ENCODE measurements at places on chromosomes 4 and X.

DNA sequence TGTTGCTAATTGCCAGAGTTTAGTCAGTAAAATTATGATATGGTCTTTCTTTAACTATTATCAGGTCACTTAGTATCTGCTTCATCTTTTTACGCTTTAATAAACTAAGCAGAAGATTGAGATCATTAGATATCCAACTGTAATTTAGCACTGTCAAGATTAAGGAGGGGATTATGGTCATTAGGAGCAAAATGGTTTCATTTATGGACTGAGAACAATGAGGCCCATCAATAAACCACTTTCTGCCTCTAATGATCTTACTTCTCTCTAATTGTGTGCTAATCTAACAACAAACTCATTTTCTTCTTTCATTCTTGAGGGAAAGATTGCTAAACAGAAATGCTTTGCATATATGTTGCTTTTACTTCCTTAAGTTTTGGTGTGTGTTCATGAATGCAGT is 340.4 kb downstream of the RPA4 start:
- DNase-seq = peak; percentile 17

GRCh38 chrX:69124108-69124507 is 41.1 kb downstream of the PJA1 start:
- DNase-seq = no peak

- peak; percentile 23 for DNase-seq
These were observed 163.6 kb downstream of the ZNF674 start for GRCh38 chrX:46381630-46382029.

- DNase-seq = no peak
These were observed 7.7 kb downstream of the P2RY8 start for GRCh38 chrX:1529328-1529727.

DNA sequence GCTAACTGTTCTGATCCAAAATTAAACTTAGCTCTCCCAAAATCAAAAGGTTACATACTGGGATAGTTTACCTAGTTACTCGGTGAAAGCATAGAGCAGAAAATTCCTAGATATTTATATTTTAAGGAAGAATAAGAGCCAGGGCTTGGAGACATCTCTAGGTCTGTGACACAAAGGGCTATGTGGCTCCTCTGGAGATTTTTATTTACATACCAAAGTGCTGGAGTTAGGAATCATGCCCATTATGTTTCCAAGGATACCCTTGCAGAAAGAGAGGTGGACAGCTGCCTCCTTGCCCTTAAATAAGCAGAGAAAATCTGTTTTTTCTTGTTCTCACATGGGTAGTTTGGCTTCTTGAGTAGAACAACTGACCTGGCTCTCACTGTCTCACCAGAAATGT is 9.0 kb downstream of the COX7B2 start:
- DNase-seq = no peak

DNA sequence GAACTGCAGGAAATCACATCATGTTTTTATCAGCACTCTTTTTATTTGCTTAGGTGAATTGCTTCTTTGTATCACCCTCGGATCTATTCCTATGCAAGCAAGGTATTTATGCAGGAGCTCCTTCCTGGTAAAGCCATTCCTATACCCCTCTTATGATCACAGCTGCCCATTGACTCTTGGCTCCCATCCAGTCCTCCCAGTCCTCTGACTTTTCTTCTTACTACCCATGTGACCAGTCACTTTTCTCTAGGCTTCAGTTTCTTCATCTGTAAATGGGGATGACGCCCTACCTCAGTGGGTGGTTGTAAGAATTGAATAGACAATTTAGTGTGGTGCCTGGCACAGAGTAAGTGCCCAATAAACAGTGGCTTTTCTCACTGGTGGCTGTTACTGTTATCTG is 144.9 kb downstream of the FHIP1A start:
- no peak for DNase-seq

GRCh38 chr4:111064342-111064993 is 441.6 kb upstream of the PITX2 start:
- no peak for DNase-seq

DNA sequence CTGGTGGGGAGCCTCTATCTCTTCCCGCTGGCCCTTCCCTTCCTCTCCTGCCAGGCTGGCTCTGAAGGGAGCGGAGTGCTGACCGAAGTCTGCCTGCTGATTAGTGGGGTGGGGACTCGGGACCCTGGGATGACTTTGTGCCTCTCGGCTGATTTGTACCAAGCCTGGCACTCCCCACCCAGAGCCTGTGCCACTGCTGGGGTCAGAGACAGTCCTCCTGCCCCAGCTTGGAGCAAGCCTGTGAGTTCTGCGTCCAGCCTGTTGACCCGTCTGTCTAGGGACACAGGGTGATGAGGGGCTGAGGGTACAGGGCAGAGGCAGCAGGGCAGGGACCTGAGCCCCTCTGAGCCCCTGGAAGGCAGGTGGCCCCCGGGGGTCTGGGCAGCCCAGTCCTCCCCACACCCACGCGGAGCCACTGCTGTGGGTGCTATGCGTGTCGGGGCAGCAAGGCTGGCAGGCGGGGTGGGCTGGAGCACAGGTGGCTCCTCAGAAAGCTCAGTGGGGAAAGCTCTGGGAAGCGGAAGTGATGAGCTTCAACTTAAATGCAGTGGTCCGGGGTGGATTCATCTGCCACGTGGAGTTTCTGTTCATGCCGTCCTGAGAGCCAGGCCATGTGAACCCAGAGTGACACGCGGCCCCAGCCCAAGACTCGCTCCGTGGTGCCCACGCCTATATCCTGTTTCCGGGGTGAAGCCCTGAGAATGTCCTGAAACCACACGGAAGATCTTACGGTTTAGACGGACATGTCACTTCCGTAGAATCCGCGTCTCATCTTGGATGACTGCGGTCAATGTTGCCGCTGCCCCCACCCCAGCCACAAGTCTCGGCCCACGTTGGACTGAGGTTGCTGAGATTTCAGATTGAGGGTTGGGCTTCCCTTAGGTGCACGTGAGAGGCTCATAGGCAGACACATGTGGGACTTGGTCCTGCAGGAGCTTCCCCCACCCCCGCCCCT is 21.1 kb upstream of the UVSSA start:
- no peak for DNase-seq

- DNase-seq = no peak
These were observed 33.5 kb upstream of the SLITRK4 start for GRCh38 chrX:143669395-143669794.

GRCh38 chrX:40524423-40524822 is 56.3 kb upstream of the ATP6AP2 start:
- no peak for DNase-seq

DNA sequence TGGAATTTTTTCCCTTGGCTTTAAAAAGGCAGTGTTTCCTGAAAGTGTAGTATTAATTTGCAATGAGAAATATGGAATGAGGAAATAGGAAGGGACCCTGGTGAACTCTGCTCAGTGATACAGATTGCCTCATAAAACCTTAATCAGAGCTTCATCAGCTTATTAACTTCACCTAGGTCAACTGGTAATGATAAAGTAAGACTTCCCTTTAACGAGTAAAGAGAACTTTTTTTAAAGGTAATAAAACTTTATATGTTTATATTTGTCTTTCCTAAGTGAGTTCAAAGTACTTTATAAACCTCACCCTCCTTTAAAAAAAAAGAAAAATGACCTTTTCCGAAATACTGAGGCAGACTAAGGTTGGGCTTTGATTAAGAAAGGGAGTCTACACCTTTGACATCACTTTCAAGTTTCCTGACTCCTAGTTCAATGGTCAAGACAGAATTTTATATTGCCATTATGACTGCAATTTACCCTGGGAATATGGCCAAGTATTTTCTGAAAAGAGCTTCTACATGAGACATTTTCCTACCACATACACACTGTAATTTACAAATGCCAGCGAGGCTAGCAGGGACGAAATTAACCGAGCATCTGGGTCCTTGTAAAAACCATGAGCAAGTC is 706.3 kb upstream of the TENM3 start:
- DNase-seq = no peak

GRCh38 chrX:17412692-17413091 is 37.7 kb downstream of the NHS start:
- DNase-seq = no peak

- peak; percentile 81 for DNase-seq
These were observed 94.1 kb downstream of the DRD5 start for GRCh38 chr4:9875516-9875915.

GRCh38 chrX:123962006-123962467 is 531 bp downstream of the STAG2 start:
- peak; percentile 44 for DNase-seq

- no peak for DNase-seq
These were observed 39.0 kb downstream of the PTTG2 start for GRCh38 chr4:37999000-37999716.

DNA sequence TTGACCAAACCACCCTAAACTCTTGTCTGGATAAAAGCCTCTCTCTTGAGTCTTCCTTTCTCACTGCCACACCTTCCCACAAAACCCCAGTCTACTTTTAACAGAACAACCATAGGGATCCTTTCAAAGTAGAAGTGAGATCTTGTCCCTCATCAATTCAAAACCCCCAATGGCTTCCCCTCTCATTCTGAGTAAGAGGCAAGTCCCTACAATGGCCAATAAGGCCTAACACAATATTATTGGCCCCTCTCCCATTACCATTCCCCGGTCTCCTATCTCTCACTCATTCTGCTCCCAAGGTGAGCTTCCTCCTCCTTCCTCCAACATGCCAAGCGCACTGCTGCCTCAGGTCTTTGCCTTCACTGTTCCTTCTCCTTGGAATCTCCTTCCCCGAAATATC is 57.1 kb downstream of the REELD1 start:
- DNase-seq = no peak

GRCh38 chr4:961351-962230 is 11.8 kb downstream of the DGKQ start:
- DNase-seq = no peak

- DNase-seq = no peak
These were observed 363.0 kb downstream of the FAT4 start for GRCh38 chr4:125677665-125678307.

GRCh38 chrX:118519411-118520215 is 24.0 kb downstream of the DOCK11 start:
- DNase-seq = peak; percentile 23

DNA sequence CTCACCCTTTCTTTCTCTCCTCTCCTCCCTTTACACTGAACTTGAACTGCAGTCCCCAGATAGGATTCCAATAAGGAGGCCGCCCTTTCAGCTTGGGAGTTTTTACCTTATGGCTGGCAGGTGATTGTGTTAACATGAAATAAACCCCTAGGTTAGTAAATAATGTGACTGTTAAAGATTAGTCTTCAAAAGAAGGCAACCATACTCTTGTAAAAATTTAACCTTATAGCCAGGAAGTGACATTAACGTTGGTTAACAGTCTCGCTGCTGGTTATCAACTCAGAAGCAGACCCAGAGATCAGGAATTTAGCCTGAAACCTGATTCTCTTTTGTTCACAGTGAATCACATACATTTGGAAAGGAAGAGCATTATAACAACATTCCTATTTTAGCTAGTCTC is 15.2 kb downstream of the FHDC1 start:
- DNase-seq = no peak

GRCh38 chrX:40094041-40094899 is 3.5 kb downstream of the BCOR start:
- DNase-seq = peak; percentile 40

GRCh38 chr4:17276776-17277175 is 235.1 kb downstream of the QDPR start:
- DNase-seq = no peak

- DNase-seq = no peak
These were observed 107.6 kb upstream of the FAM9C start for GRCh38 chrX:13151828-13152517.

GRCh38 chrX:148768296-148768695 is 267.9 kb downstream of the AFF2 start:
- DNase-seq = no peak

DNA sequence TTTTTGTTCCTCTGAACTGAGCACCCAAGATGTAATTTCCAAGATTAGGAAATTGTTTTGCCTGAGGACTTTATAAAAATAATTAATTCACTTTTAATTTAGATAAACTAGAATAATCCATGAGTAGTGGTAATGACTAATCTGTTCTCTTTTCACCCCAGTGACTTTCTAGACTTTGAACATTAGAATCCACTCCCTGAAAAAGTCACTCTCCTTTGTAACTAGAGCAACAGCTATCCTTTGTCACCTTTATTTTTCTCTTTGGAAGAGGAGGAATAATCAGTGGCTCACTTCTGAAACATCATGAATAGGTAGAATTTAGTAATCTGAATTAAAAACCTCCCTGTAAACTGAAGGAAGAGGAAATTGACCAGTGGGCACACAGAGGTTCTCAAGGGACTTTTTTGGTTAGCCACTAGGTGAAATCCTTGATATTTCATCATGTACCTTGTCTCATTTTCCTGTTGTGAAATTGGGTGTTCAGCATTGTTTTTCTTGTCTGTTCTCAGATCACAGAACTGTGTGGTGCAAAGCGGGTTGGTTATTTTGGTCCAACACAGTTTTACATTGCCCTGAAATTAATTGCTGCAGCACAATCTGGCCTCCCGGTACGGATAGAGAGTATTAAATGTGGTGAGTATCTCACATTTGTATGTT is 59.4 kb downstream of the REPS2 start:
- DNase-seq = peak; percentile 55

DNA sequence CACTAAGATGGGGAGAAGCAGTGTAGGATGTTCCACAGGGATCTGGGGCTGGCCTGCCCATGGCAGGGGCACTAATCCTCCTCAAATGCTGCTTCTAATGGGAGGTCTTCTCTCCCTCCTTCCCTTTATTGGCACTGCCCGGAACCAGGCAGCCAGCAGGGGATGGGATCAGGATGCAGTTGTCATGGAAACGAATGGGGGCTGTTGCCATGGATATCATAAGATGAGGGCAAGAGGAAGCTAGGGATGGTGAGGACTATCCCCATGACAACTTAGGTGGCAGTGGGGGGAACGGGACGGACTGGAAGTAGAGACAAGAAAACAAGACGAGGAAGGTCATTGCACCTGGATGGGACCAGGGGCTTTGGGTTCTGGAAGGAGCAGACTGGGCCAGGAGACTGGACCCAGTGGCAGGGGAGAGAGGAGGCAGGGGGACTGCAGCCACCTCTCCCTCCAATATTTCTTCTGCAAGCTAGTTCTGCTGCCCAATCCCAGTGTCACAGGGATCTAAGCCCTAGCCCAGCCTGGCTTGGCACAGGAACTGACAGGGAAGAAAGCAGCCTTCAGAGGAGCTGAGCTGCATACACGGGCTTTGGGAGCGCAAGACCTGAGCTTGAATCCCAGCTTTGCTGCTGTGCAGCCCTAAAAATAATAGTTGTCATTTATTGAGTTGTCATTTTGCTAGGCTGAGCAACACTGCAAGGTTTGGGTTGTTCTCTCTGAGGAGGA is 19.0 kb downstream of the IQSEC2 start:
- DNase-seq = no peak

- DNase-seq = peak; percentile 26
These were observed 109.1 kb upstream of the SLC4A4 start for GRCh38 chr4:71229477-71230270.

DNA sequence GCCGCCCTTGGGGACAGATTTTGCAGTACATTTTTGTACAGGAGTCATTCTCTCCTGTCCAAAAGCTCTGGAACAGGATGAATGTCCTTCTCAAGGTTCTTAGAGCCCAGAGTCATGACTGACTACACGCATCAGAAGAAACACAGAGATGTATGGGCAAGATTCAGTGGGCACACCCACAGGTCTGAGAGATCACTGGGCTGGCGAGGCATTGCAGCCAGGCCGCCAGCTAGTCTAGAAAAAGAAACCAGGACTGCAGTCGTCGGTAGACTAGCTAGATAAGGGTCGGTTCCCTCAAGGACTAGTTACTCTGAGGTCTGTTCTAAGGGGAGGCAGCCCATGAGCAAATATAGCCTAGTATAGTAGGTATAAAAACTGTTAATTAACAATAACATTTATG is 19.8 kb downstream of the GBA3 start:
- no peak for DNase-seq

- DNase-seq = no peak
These were observed 92.6 kb downstream of the SHROOM3 start for GRCh38 chr4:76527666-76528065.

- peak; percentile 65 for DNase-seq
These were observed 61.9 kb upstream of the LAS1L start for GRCh38 chrX:65596270-65597034.

GRCh38 chr4:77802402-77802801 is 16.8 kb downstream of the CNOT6L start:
- no peak for DNase-seq
